ENCODE measurements at places on chromosomes 3 and 15.
A peak's percentile ranks its signal among the peaks of the same experiment; 100 is the strongest.

- no peak for DNase-seq
Measured at GRCh38 chr3:143455480-143455879, 335.9 kb downstream of the CHST2 start.

DNA sequence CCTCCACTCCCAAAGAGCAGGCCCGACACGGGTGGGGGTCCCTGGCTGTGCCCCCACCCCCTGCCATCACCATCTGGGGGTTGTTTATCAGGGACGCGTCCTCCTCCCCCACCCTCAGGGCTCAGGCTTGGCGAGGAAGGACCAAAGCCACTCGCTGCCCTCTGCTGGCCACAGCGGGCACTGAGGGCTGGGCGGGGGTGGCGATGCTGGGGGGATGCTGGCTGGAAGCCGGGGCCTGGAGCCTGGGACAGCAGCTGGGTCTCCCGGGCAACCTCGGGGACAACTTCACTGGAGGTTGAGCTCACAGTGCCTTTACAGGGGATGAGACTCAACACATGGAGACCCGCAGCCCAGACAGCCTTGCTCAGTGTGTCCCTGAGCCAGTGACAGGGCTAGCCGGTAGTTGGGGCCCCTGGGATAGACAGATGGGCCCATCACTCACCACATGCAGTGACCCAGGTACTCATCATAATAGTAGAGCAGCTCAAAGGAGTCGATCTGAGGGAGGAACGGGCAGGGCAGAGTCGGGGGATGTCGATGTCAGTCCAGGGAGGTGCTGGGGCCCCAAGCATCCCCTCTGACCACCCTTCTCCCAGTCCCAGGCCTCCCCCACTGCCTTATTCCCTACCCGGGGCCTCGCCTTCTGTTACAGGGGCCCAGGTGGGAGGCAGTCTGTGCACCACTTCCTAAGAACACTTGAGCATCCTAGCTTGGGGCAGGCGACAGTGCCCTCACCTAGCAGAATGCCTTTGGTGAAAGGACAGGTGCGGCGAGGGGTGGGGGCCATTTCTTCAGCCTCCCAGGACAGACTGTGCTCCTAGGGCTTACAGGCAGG, 5.9 kb upstream of the CALML4 start:
- DNase-seq, result peak; percentile 51

DNA sequence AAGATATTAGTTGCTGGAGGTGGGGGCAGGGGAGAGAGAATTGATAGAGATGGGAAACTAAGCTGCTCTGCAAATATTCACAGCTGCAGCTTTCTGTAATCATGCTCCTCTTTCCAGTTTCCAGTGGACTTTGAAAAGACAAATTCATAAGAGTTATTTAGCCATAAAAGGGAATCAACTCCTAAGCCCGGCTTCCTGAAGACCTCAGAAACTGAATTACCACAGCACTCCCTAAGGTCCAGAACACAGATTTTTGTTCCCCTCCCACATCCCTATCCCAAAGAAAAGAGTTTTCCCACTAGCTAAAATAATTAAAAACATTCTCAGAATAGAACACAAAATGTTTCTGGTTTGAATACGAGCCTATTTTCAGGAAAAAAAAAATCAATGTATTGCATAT, 871.8 kb upstream of the NR2F2 start:
- no peak for DNase-seq

- DNase-seq, result no peak
Measured at GRCh38 chr3:157857440-157857839, 248.8 kb downstream of the SHOX2 start.

DNA sequence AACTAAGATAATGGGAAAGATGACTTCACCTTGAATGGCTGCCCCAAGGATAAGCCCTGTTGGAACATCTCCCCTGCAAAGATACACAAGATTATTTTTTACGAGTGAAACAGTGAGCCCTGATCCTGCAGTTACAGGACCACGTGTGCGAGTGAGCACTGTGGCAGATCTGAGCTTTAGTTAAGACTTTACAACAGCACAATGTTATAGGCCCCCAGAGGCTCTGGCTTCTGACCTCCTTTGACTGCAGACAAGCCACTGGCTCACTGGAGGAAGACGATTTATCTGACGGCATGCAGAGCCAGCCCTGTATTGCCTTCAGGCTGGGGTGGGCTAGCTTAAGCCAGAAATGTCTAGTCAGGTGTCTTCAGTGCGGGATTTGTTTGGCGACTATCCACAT, 174.4 kb downstream of the ARRDC4 start:
- no peak for DNase-seq

- DNase-seq, result no peak
Measured at GRCh38 chr15:82539691-82540054, 584 bp downstream of the RPS17 start.

GRCh38 chr15:62187910-62188309, 22.8 kb upstream of the C2CD4B start:
- DNase-seq, result no peak

DNA sequence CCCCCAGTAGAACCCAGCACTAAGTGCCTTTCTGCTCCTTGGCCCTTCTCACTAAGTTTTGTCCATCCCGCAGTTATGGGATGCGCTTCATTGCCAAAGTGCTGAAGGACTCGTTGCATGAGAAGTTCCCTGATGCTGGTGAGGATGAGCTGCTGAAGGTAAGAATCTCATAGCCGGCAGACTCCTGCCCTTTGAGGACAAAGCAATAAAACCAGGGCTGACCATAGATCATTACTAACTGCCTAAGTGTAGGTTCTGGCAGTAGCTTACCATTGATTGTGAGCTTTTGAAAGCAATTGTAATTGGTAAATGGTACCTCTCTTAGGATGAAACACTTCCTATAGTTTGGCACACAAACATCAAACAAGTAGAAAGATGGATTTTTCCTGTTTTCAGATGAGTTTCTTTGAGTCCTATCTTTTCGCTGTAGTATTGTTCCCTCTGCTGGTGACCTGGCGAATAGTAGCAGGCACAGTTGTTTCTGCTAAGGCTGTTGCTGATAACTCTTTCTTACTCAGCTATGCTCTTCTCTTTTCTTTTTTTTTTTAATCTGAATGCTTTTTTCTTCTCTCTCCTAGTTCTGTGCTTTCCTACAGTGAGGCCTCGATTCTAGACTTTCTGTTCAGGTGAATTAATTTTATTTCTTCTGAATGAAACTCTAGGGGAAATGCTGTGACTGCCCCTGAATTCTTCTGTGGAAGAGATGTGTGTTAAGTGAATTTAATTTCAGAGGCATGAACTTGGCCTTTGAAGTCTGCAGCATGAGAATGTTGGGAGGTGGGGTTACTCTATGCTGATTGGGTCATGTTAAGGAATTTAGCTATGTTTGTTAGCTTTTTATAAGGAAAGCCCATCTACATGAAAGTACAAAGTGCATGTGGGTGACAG, 47.4 kb upstream of the CRTC3 start:
- peak; percentile 16 for DNase-seq

GRCh38 chr15:48537271-48538113, 108.0 kb downstream of the FBN1 start:
- no peak for DNase-seq

- no peak for DNase-seq
Measured at GRCh38 chr3:172171396-172172075, 132.2 kb downstream of the FNDC3B start.

DNA sequence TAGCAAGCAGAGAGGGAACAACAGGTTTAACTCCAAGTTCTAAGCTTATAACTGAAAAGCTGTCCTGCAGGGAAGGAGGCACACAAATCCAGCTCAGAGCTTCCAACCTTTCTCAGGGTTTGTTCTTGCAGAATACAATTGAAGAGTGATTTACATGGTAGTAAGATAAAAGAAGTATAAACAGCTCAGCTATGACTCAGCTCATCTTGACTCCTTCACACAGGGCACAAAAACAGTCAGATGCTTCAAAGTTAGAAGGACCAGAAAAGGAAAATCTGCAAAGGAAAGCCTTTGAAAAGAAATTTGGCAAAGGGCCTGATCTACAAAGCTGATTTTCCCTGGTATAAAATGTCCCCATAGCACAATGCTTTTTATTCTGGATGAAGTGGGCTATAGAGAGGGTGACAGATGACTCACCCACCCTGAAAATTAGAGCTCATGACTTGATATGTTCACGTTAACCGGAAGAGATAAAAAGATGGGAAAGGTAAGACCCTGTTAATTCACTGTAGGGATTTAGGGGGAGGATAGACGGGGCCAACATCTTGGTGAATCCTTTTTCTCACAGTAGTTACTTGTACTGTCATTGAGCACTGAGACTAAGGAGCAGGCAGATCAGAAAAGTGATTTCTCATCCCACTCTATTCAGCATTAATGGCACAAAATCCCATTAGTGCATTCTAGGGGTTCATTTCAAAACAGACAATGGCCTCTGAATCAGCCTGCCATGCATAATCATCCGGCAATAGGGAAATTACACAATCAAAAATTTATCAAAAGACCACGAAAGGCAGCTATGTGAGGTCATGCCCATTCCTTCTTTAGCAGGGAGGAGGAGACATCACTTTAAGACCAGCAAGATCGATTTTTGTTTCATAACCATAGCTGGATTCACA, 143.5 kb downstream of the GAP43 start:
- no peak for DNase-seq

DNA sequence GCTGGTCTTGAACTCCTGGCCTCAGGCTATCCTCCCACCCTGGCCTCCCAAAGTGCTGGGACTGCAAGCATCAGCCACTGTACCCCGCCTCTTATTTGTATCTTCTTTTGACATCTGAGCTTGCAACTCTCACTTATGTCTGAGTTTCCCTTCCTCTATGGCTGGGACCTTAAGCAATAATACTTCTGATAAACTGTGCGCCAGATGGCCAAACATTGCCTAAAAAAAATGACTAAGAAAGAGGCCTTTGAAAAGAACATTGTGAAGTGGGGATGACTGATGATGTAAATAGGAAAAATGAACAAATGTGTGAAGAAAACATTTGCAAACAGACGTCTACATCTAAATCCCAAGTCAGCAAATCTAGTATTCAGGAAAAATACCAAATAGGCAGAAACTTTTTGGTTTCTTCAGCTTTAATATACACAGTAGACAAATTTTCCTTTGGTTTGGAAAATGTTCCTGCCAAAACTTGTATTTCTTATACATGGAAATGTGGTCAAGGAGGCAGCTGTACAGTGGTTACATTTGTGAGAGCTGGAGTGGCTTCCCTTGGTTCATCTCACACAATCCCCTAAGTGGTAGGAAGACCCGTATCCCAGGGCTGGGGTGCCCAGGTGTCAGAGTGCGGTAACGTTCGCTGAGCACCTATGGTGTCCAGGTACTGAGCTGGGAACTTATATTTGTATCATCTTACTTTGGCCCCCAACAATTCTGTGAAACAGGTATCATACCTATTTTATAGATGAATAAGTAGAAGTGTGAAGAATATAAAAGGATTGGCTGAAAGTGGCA, 11.6 kb upstream of the TFRC start:
- no peak for DNase-seq

- DNase-seq, result no peak
Measured at GRCh38 chr15:47513471-47513870, 203.8 kb upstream of the SEMA6D start.

DNA sequence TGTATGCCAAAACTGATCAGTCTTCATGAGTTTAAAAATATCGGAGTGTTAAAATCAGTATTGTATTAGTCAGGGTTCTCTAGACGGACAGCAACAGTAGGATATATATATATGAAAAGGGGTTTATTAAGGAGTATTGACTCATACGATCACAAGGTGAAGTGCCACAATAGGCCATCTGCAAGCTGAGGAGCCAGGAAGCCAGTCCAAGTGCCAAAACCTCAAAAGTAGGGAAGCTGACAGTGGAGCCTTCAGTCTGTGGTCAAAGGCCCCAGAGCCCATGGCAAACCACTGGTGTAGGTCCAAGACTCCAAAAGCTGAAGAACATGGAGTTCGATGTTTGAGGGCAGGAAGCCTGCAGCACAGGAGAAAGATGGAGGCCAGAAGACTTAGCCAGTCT, 391.0 kb upstream of the CADM2 start:
- no peak for DNase-seq

- DNase-seq, result no peak
Measured at GRCh38 chr3:51802106-51802703, 23.2 kb upstream of the IQCF6 start.

DNA sequence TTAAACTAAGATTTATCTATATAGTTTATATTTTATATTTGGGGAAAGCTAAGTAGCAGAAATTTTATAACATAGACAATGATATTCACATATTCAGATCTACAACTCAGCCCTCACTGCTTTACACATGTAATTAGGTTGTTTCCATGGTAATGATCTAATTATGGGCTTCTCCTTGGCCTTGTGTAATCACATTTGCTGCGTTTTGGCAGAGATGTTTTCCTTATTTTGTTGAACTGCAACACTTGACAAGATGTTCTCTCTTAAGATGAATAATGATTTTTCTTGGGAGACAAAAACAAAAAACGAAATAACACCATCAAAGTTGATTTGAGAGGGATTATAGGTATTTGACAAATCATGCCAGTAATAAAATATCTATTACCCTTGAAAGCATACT, 635.6 kb upstream of the TBL1XR1 start:
- no peak for DNase-seq

- no peak for DNase-seq
Measured at GRCh38 chr15:75861750-75862402, 18.6 kb downstream of the UBE2Q2 start.

DNA sequence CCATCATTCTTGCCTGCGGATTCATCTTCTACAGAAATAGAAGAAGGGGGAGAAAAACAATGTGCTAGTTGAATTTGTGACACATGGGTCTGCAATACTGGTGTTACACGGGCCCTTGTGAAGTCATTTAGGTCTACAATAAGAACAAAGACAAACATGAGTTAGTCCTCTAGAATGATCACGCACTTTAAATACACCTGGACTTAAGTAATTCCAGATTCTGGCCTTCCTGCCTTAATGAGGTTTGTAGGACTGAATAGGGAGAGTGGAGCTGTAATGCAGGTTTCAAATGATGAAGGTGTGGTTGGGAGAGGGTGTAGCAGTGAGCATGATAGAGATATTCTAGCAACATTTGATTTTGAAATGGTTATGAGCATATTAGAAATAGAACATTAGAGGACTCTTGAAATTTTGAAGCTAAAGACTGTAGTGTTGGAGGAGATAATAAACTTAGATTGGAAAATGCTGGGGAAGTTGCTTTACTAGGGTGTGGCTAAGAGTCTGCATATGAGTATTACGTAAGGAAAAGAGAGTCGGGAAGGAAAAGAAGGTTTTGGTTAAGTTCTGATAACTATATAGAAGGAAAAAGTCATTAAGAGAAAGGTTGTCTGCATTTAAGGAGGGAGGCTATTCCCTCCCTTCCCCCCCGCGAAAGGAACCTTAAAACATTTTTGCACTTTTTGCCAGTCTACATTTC, 606 bp downstream of the EIF2A start:
- no peak for DNase-seq

GRCh38 chr3:87247430-87247773, 20.3 kb downstream of the CHMP2B start:
- no peak for DNase-seq
